ENCODE measurements at places on chromosomes 16 and 17.
A peak's percentile ranks its signal among the peaks of the same experiment; 100 is the strongest.

GRCh38 chr16:74046524-74046923 is 250.1 kb upstream of the PSMD7 start:
- DNase-seq = no peak

DNA sequence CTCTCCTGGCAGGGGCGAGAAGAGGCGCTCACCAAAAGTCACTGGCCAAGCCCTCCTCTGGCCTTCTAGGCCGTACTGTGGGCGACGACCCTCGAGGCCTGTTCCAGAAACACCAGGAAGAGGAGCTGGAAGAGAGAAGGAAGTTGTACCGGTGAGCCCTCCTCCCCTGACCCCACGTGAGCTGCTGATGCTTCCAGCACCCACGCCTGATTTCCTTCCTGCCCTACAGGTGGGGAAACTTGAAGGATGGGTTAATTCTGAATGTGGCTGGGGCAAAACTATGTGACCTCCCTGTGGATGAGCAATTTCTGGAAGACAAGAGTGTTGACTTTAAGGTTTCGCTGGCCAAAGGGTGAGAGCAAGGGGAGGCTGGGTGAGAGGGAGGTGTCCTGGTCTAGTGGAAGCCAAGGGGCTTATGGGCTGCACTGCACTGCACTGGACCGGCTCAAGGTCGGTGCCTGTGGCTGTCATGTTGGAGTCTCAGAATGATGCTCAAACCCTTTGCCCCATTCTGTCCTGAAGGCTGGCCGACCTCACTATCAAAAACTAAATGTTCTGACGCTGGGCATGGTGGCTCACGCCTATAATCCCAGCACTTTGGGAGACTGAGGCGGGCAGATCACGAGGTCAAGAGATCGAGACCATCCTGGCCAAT is 6.2 kb downstream of the C17orf100 start:
- no peak for DNase-seq

DNA sequence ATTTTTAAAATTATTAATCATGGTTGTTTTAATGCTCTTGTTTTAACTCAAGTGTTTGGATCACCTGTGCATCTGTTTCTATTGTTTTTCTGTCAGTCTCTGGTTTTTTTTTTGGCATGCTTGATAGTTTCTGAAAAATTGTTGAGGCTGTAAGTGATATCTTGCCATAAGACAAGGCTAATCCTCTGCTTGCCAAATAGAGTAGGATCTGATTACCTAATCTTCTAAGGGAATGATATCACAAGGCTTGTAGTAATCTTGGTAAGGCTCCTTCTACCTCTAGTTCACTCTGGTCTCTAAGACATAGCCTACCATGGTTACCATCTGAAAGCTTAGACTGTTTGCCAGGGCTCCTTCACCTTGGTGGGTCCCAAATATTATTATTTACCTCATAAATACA is 81.0 kb downstream of the ATF7IP2 start:
- no peak for DNase-seq

GRCh38 chr17:1590029-1590746 is 27.6 kb upstream of the PITPNA start:
- no peak for DNase-seq

DNA sequence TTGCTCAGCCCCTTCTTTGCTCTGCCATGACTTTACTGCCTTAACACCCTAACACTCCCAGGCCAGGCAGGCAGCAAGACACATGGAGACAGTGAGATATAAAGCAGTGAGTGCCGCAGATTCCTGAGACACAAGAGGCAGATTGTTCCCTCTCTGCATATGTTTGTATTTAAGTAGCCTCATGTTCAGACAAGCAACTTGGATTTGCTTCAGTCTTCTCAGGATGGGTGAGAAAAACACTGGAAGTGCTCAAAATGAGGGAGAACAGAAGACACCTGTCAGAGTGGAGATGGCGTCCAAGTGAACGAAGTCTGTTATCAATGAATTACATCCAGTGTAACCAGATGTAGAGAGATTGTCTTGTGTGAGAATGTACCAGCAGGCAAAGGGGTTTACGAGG is 86.8 kb downstream of the CES1 start:
- no peak for DNase-seq

GRCh38 chr16:78655331-78656113 is 556.1 kb downstream of the WWOX start:
- DNase-seq = no peak

- no peak for DNase-seq
Measured at GRCh38 chr17:65694601-65695000, 133.2 kb upstream of the AXIN2 start.

GRCh38 chr17:35708149-35708548 is 23.3 kb upstream of the RASL10B start:
- no peak for DNase-seq

DNA sequence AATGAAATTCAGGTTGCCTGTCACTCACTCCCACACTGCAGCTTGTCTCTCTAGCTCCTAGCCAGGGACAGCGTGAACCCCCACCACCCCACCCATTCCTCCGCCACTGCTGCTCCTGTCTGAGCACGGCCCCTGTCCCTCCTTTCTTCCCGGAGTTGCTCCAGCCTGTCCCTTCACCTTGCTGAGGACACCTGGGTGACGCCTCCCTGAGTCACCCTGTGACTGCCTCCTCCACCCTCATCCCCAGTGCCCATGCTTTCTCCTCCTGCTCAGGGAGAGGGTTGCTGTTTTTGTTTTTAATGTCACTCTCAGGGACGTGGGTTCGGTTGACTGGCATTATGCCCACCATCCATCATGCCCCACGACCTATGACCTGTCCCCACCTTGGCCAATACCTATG is 25.8 kb upstream of the NAT9 start:
- DNase-seq = no peak

DNA sequence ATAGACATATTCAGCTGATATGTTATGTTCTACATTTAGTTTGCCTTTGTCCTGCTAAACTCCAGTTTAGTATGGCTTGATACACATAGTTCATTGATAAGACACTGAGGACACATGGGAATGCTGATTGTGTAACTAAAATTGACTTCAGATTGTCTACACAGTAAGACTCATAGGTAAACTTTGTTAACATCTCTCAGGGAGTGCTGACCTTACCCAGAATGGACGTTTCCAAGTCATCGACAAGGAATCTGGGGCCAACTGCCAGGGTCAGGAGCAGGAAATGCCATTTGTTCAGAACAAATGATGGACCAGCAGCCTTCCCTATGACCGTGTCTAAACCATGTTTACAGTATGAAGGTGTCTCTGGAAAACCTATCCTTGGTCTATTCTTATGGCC is 58.7 kb downstream of the DYNLRB2 start:
- DNase-seq = no peak

DNA sequence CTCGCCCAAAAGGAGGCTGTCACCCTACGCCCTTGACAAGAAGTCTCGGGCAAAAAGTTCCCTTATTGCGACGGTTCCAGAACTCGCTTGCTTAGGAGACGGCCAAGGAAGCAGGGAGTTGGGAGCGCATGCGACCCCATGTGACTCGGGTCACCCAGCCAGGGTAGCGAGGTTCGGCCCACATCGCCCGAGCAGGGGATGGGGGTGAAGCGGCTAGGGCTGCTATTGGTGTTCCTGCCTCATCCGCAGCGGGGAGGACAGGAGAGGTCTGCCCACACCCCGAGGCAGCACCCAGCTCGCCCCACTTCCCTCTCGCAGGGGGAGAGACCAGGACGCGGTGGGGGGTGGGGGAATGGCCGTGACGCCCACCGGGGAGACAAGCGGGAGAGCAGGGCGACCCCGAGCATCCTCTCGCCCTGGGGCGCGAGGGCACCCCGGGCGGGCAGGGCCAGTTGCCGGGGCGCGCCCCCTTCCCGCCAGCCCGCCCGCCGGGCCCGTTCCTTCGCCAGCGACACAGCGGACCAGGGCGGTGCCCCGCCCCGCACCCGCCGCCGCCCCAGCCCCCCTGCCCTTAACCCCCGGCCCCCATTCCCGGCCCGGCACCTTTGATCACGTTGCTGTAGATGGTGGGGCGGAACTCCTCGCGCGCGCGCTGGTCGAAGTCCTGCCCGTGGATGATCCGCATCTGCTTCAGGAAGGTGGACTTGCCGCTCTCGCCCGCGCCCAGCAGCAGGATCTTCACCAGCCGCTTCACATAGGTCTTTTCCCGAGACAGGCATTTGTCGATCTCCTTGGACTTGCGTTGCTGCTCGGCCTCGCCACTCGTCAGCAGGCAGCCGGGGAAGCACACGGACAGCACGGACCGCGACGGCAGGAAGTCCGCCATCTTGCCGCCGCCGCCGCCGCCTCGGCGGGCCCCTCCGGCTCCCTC is 567 bp downstream of the GNA13 start:
- DNase-seq = no peak

DNA sequence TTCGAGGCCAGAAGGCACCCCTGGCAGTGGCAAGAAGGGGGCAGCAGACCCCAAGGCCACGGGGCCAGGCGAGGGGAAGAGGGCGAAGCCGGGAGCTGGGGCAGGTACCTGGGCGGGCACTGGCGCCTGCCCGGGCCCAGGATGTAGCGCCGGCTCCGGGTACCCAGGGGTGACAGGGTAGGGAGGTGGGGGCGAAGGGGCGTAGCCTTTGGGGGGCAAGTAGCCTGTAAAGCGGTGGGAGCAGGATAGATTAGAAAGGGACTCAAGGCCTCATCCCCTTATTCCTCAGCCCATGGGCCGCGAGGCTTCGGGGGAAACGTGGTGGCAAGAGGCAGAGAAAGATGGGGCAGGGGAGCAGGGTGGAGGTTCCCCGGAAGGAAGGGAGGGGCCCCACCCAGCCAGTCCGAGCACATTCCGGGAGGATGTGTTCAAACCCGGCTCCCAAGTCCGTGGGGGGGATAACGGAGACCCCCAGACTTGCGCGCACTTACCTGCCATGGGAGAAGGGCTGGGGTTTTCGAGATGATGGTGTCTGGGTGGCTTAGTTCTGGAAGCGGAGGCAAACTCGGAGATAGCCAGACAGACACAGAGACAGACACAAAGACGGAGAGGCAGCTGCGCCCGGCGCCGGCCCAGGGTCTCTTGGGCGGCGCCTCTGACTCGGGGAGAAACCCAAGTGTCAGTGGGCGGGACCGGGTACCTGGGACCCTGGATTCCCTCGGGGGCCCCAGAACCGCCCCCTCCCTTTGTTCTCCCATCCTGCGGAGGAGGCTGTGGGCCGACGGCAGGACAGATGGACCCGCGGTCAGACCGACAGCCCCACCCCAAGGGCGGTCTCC is 493 bp downstream of the PLSCR3 start:
- DNase-seq = no peak

GRCh38 chr17:62790564-62790986 is 17.5 kb downstream of the MARCHF10 start:
- no peak for DNase-seq

DNA sequence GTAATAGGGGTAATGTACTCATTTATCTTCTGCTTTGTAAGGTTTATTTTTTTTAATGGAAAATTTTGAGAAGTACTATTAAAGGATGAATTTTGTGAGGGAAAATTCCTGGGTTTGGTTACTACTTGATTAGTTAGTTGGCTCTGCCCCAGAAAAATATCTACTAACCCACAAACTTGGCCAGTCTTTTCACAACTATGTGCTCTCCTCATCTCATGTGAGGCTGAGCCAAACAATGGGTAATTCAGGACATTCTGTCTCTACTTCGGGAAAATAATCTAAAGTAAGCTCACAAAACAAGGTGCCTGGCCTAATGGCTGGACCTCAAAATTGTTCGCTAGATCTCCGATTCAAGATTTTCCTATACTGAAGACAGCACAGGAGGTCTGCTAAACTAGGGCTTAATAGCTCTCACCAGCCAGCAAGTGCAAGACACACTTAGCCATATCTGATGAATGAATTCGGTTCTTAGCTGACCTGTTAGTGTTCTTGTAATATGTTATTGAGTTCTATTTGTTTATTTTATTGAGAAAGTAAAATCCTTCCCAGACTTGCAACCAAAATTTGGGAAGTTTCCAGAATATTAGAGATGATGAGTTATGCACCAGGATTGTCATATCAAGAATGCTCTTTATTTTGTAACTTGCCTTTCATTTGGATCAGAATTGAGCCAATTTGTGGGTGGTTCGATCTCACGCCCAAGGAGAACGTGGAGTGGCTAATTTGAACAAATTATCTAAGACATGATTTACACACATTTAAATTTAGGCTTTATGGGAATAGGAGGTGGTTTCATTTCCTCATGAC is 5.7 kb downstream of the KCNJ16 start:
- DNase-seq = no peak

DNA sequence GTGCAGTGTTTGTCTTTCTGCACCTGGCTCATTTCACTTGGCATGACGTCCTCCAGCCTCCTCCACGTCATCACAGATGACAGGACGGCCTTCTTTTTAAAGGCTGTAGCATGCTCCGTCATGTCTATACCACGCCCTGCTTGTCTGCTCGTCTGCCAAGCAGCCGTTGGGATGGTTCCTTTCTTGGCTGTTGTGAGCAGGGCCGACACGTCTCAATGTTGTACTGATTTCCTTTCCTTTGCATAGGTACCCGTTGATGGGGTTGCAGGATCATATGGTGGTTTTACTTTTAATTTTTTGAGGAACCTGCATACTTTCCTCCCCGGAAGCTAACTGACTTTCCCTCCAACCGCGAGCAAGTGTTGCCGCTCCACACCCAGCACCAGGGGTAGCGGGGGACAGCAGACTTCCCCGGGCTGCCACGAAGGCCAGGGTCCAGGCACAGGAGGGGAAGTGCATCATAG is 212.2 kb upstream of the ZNF469 start:
- DNase-seq = no peak

- no peak for DNase-seq
Measured at GRCh38 chr17:12415031-12415430, 250.7 kb upstream of the MYOCD start.

GRCh38 chr17:71970312-71970711 is 150.5 kb upstream of the SOX9 start:
- no peak for DNase-seq

GRCh38 chr17:1108765-1109605 is 70.8 kb downstream of the ABR start:
- peak; percentile 87 for DNase-seq

DNA sequence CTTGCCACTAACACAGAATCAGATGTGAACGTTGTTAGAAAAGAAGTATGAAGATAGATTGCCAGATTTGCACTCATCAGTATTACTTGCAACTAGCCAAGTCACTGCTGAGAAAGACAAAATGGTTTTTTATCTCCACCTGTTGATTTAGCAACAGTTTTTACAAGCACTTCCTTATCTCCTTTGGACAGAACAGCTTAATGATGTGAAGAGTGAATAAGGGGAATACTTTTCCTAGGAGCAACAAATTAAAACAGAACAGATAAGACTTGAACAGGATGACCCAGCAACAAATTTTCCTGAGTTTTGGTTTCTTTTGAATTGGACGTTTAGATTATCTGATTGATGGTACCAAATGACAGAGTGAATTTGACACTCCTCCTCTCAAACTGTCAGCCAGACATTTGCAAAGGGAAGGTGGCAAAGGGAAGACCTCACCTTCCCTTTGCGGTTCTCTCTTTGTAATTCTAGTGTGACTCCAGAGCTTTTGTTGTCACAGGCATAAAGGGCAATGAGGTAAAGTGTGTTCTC is 130.6 kb downstream of the NLK start:
- DNase-seq = no peak

- no peak for DNase-seq
Measured at GRCh38 chr17:81926451-81927151, 934 bp downstream of the MAFG start.

DNA sequence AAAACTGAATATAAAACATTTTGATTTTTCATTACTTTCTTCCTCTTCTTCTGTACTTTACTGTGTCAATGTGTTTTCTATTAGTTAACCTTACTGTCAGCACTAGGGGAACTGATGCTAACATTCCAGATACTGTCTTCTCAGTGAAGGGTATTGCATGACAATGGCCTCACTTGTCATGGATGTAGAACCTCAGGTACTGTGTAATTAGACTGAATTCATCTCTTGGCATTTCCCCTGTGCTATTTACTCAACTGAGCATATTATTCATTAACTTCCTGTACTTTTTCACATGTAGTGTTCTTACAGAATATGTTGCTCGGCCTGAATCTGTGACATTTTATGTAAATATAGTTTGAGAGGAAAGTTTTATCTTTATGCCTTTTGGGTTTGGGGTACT is 237.0 kb downstream of the CA10 start:
- no peak for DNase-seq

All from vagina (tissue), 2 donors.